ENCODE measurements at places on chromosomes 4 and X.

GRCh38 chrX:3360881-3361280, 14.4 kb upstream of the MXRA5 start:
- DNase-seq: no peak

GRCh38 chr4:138392751-138393308, 150.7 kb upstream of the SLC7A11 start:
- DNase-seq: no peak

DNA sequence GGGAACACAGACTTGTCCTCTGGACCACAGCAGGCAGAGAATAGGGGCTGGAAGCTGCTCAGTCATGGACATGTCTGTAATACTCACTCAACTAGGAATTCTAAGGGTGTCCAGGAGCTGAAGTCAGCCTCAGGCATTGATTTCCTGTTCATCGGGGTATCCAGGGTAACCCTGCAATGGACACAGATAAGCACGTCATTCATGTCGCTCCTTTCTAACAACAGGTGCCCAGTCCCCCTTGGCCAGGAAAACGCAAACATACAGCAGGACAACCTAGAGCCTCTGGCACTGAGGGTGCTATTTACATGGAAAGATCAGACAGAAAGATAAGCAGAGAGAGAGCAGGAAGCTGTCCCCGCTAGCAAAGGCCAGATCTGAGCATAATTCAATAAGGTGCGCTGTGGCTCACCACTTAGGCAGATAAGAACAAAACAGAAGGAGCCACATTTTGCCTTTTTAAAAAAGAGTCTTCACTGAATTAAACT, 21.3 kb downstream of the QDPR start:
- DNase-seq: no peak

GRCh38 chr4:175405961-175406360, 406.1 kb downstream of the GPM6A start:
- no peak for DNase-seq

- DNase-seq: no peak
These were observed at the start of gene PPP3CA for GRCh38 chr4:101347267-101347556. Gene PPP3CA, minus strand, starts transcription at chr4:101347526.

- no peak for DNase-seq
These were observed at the start of gene RAB33B for GRCh38 chr4:139454111-139455045. Gene RAB33B, plus strand, starts transcription at chr4:139454121. Its CDS starts 75 bp downstream, at chr4:139454196.

DNA sequence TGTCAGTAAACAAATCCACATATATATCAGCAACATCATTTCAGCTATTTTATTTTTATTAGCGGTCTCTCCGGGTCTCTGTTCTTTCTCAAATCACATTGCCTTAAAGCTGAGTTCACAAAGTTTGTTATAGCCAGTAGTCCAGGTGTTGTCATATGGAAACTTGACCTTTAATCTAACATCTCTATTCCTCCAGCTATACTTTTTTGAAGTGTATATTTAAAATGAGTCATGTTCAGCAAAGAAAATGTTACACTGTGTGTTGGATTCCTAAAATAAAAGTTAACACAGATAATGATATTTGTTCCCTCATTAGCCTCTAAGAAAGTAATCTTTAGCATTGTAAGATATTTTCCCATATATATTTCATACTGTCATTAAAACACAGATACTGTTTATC, 63.6 kb downstream of the SMARCAD1 start:
- DNase-seq: no peak

- no peak for DNase-seq
These were observed 7.8 kb upstream of the BOD1L1 start for GRCh38 chr4:13635286-13635799.

- DNase-seq: no peak
These were observed 21.2 kb upstream of the TRPC5OS start for GRCh38 chrX:111854556-111855490.

GRCh38 chrX:149950681-149951080, 12.4 kb upstream of the EOLA2 start:
- DNase-seq: no peak

- no peak for DNase-seq
These were observed 3.8 kb downstream of the MTM1 start for GRCh38 chrX:150572206-150572605.
